ENCODE measurements at places on chromosomes 3 and 15.

- no peak for DNase-seq
Measured at GRCh38 chr3:52119099-52119498, 35.1 kb downstream of the POC1A start.

DNA sequence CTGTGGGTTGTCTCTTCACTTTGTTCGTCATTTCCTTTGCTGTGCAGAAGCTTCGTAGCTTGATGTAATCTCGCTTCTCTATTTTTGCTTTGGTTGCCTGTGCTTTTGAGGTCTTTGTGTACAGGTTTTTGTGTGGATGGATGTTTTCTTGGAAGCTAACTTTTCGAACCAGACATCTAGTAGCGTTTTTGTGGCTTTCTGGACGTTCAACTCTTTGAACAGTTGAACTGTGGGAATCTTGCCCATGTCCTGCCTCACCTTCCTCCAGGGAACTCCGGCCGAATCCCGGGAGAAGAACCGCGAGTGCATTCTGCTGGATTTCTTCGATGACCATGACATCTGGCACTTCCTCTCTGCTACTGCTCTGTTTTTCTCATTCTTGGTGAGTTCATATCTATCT, 70.6 kb downstream of the USF3 start:
- DNase-seq, result no peak

GRCh38 chr3:127847236-127847720, 25.0 kb upstream of the MGLL start:
- DNase-seq, result no peak

DNA sequence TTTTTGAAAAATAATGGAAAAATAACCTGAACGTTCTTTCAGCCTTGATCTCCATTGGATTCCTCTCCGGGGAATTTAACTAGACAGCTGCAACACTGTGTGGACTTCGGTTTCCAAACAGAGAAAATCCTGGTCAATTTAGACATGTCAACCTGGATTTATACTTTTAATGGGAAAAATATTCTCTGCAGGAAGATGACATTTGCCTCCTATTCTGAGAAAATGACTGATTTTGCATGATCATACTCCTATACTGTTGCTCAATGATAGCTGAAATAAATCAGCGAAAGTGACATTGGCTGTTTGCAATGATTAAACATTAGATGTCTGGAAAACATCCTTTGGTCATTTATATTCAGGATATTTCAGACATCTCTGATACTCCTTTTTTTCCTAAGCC, 94.8 kb downstream of the GABRG3 start:
- DNase-seq, result no peak

DNA sequence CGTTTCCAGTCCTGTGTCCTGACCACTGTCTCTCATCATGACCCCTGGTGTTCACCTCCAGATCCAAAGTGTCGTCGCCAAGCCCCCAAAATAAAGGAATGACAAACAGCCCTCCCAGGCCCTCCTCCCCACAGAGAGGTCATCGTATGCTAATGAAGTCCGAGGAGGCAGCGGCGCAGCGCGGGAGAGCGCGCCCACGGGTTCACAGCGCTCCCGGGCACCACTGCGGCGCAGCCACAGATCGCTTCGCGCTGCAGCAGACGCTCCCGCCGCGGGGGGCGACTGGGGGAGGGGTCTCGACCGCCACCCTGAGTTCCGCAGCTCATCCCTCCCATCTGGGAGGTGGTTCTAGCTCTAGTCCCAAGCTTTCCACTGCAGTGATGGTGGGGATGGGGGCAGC, 1.3 kb downstream of the DGKG start:
- no peak for DNase-seq

GRCh38 chr15:90203922-90204321, 2.8 kb downstream of the SEMA4B start:
- DNase-seq, result no peak

- no peak for DNase-seq
Measured at GRCh38 chr3:105806359-105806758, 62.5 kb downstream of the CBLB start.

- no peak for DNase-seq
Measured at GRCh38 chr3:126438186-126438585, 37.5 kb downstream of the ZXDC start.

- no peak for DNase-seq
Measured at GRCh38 chr3:127420829-127421228, 133.0 kb upstream of the PRR20G start.

DNA sequence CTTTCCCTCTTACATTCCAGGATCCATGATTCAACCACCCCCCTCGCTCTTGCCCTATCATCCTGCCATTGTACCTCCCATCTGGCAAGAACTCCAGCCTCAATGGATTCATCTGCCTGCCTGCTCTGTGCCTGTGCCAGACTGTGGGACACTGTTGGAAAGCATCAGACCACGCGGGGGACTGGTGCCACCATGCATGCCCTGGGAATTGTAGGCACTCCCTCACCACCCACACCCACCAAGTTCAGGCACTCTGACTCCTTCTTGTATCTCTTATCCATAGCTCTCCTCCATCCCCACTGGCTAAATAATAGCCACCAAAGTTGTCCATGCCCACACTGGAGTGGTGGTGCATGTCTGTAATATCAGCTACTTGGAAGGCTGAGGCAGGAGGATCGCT, 143.8 kb downstream of the TPRA1 start:
- no peak for DNase-seq

GRCh38 chr15:62856466-62857246, 185.9 kb upstream of the TPM1 start:
- DNase-seq, result no peak

- DNase-seq, result no peak
Measured at GRCh38 chr3:134885877-134886621, 91.0 kb downstream of the EPHB1 start.

- DNase-seq, result no peak
Measured at GRCh38 chr3:9211155-9211950, 38.1 kb downstream of the SRGAP3 start.

DNA sequence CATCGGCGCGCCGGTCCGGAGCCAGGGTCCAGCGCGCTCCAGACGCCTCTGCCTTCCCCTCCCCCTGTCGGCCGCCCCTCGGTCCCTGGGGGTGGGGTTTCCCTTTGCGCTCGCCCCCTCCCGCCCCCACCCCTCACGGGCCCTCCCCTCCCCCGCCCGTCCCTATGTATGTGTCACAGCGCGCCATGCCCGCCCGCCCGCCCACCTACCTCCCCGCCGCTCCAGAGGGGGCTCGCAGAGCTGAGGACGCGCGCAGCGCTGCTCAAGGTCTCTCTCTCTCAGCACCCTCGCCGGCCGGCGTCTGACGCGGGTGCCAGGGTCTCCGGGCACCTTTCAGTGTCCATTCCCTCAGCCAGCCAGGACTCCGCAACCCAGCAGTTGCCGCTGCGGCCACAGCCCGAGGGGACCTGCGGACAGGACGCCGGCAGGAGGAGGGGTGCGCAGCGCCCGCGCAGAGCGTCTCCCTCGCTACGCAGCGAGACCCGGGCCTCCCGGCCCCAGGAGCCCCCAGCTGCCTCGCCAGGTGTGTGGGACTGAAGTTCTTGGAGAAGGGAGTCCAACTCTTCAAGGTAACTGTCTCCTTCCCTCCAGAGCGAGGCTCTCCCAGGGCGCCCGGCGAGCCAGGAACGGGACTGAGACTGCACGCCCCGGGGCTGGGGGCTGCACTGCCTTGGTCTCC, at the start of gene ACAN:
Gene ACAN (plus strand): TSS at position 196 of the 679 bp plus-strand sequence. CDS start 32,771 bp downstream, outside the sequence.
- DNase-seq, result no peak

DNA sequence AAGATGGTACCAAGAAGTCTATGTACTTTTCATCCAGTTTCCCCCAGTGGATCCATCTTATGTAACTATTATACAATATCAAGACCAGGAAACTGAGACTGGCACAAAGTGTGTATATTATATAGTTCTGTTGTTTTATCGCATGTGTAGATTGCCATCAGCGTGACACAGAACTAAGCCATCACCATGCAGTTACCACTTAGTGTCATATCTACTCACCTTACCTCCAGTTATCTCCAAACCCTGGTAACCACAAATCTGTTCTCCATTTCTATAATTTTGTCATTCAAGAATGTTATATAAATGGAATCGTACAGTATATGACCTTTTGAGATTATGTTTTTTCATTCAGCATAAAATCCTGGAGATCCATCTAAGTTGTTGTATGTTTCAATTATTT, 23.1 kb downstream of the IFT122 start:
- DNase-seq, result no peak

DNA sequence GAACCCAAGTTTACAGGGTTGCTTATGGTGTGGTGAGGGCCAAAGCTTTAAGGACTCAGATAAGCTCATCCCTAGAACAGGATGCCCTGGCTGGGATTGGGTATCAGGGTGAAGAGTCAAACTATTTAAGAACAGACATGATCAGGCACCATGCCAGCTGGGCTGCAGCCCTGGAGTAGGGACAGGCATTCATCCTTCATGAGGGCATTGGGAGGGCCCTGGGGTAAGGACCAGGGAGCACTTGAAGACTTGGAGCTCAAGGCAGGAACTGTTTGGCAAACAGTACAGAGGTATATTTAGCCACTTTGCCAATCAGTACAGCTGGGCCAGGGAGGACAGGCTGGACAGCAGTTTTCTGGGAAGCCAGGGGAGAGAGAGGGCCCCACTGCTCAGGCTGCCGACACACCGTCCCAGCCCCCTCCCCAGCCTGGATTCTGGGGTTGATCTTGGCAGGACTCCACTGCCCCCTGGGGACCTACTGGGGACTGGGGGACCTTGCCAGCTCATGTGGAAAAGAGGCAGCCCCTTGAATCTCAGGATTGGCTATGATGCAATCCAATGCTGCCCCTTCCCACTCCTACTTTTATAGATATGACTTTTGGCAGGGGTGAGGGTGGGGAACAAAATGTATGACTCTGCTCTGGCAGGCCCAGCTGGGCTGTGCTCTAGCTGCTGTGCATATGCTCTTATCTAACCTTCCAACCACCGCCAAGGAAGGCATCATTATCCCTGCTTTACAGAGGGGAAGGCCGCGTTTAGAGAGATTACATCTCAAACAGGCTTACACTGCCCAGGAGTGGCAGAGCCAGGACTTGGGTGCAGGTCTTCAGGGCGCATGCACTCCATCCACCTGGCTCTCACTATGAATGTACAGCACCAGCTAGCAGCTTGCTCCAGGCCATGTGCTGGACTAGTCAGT, 2.3 kb downstream of the PLA2G4E start:
- DNase-seq, result no peak

GRCh38 chr3:27613846-27614500, 108.2 kb downstream of the EOMES start:
- DNase-seq, result no peak

GRCh38 chr15:51736069-51736468, 1.4 kb downstream of the LYSMD2 start:
- DNase-seq, result no peak

DNA sequence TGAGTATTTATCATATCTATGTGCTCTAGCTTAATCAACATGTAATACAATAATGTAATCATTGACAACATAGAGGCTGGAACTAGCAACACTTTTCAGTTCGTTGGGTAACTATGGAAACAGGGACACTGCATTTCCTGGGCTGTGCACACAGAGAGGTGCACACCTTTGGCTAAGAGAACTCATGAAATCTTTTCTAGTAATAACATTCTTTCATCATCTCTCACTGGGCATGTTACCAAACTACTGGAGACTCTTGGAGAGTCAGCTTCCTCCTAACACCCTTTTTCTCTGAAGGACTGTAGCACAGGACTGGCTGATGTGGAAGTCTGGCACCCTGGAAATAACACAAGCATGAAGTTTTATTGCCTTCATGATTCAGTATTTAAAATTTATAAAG, 135.6 kb downstream of the KCNMB2 start:
- DNase-seq, result no peak

DNA sequence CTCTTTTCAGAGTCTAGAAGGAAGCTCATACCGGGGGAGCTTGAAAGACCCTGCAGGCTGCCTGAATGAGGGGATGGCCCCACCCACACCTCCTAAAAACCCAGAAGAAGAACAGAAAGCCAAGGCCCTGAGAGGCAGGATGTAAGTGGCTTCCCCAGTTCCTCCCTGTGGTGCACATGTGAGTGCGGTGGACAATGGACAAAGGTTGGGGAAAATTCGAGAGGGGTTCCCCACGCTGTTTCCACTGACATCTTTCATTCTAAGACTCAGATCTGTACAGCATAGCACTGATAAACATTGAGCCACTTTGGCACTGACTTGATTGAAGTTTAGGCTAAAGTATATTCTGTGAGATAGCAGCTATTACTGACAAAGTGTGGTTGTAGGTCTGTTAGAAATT, 79.5 kb upstream of the UMPS start:
- DNase-seq, result no peak

DNA sequence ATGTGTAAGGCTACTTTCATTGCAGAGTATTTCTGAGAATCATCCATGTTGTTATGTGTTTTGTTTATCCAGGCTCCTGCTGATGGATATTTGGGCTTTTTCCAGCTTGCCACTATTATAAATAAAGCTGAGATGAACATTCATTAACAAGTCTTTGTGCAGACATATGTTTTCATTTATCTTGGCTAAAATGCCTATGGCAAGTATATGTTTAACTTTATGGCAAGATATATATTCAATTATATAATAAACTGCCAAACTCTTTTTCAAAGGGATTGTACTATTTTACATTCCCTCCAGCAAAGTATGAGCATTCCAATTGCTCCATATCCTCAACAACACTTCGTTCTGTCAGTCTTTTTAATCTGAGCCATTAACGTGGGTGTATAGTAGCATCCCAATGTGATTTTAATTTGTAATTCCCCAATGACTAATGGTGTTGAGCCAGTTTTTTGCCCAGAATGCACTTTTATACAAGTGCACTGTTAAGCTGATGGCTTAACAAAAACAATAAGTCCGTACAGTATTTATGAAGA, 452.4 kb downstream of the SHQ1 start:
- DNase-seq, result no peak

- DNase-seq, result no peak
Measured at GRCh38 chr3:52038227-52038626, 18.1 kb downstream of the DUSP7 start.

- DNase-seq, result no peak
Measured at GRCh38 chr15:43196760-43197548, 11.8 kb downstream of the CCNDBP1 start.

DNA sequence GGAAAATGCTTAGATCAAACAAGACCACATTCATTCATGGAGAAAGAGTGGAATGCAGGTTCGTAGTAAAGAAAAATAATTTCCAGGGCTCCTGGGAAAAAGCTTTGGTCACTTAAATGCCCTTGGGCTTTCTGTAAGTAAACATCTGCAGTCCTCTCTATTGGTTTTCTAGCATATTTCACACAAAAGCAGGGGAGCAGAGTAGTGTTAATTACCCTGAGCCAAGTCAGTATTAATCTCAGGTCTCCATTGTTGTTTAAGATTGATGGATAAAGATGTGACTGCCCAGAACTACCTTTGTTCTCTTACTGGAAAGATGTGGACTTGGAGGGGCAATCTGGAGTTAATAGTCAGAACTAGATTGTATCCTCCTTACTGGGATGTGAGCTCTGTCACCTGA, 242.6 kb downstream of the PTPRG start:
- DNase-seq, result no peak
